ENCODE measurements at places on chromosomes 5 and 9. TPM values are rescaled to one million over a fixed set of nuclear protein-coding genes. Genes with fewer than 3 reads are reported as not detected.

The ELOVL7 gene
- 0.38 TPM for total RNA-seq

The UNC13B gene
- total RNA-seq = 4.6 TPM

The MBLAC2 gene
- 3.5 TPM for total RNA-seq

The ADCY2 gene
- total RNA-seq = not detected

The SMC2 gene
- total RNA-seq = 61.9 TPM

The SEMA5A gene
- total RNA-seq = 0.52 TPM

The SLC36A2 gene
- not detected for total RNA-seq

The LCP2 gene
- total RNA-seq = 213 TPM
